Esophagus squamous epithelium (tissue), 5 donors: ENCODE measurements at places on chromosomes 3 and 15.

DNA sequence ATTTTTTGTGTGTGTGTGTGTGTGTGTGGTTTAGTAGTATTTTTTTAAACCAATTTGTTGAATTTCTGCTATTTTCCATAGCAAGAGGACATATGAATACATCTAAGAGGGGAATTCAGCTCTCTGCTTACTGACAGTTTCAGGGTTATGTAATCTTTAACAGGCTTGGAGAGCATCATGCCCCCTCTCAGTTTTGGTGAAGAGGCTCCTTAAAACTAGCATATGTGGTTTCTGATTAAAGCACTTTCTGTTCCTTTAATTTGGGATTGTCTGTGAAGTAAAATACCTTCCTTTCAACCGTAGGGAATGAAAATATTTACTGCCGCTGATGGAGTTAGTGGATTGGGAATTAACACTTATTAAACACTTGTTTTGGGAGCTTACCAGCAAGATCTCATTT, 19.4 kb upstream of the NFKBIZ start:
- DNase-seq = no peak

GRCh38 chr3:107970993-107971580, 119.7 kb downstream of the CD47 start:
- DNase-seq = no peak

DNA sequence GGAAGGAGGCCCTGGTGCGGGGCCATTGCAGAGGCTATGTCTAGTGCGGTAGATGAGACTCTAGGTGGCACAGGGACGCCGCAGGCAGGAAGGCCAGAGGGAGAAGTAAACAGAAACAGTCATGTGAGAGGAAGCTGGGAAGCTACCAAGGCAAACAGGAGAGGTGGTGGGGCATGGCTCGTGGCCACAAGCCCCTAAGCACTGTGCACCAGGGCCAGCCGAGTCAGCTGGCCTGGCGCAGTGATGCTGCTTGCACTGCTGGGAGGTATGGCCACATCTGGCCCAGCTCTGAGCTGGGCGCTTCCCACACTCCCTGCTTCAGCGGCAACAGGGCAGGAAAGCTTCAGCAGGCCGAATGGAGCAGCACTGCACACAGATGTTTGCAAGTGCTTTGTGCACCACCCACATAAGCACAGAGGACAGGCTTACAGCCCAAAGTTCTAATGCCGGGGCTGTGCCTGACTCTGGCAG, 76.6 kb downstream of the SRGAP3 start:
- DNase-seq = no peak

- no peak for DNase-seq
Observed at GRCh38 chr15:28085489-28086174, 13.5 kb downstream of the OCA2 start.

GRCh38 chr3:124207873-124208485, 216.1 kb upstream of the ROPN1 start:
- no peak for DNase-seq
